ENCODE measurements at places on chromosomes 13 and 19. TPM values are rescaled to one million over a fixed set of nuclear protein-coding genes. Genes with fewer than 3 reads are reported as not detected.
A peak's percentile ranks its signal among the peaks of the same experiment; 100 is the strongest.

The ZNF865 gene
- total RNA-seq: 14.0 TPM

The CEACAM1 gene
- 5.0 TPM for total RNA-seq

The ZNF729 gene
- total RNA-seq: not detected

The DKKL1 gene
- not detected for total RNA-seq

The CGB5 gene
- total RNA-seq: not detected

- no peak overlapping the region for H3K27ac ChIP-seq
- no peak overlapping the region for H3K4me3 ChIP-seq
- peak; percentile 93 for DNase-seq
- H3K4me1 ChIP-seq: peaks cover 7% of the 10 kb centered on the region
- no peaks in the 10 kb centered on the region for H3K27me3 ChIP-seq
These were observed 20.2 kb downstream of the BBC3 start for GRCh38 chr19:47210689-47211316.

GRCh38 chr19:3161453-3161852 lies 17.1 kb upstream of the S1PR4 start:
- no peak for DNase-seq
- no peaks in the 10 kb centered on the region for H3K36me3 ChIP-seq
- H3K4me3 ChIP-seq: no peak overlapping the region
- H3K27ac ChIP-seq: no peak overlapping the region
- H3K27me3 ChIP-seq: no peaks in the 10 kb centered on the region

GRCh38 chr19:8144273-8144995 lies 5.0 kb downstream of the FBN3 start:
- H3K27me3 ChIP-seq: peaks cover 12% of the 10 kb centered on the region
- H3K36me3 ChIP-seq: no peaks in the 10 kb centered on the region
- H3K4me3 ChIP-seq: no peak overlapping the region
- H3K27ac ChIP-seq: no peak overlapping the region
- DNase-seq: no peak
- no peaks in the 10 kb centered on the region for H3K4me1 ChIP-seq

- no peaks in the 10 kb centered on the region for H3K36me3 ChIP-seq
- no peaks in the 10 kb centered on the region for H3K4me1 ChIP-seq
- H3K27ac ChIP-seq: no peak overlapping the region
- H3K27me3 ChIP-seq: no peaks in the 10 kb centered on the region
- DNase-seq: no peak
- no peak overlapping the region for H3K4me3 ChIP-seq
These were observed 3.2 kb upstream of the NKG7 start for GRCh38 chr19:51375504-51376221.

- peaks cover 58% of the 10 kb centered on the region for H3K4me1 ChIP-seq
- peak; percentile 99 for DNase-seq
- peaks cover 4% of the 10 kb centered on the region for H3K36me3 ChIP-seq
- no peaks in the 10 kb centered on the region for H3K27me3 ChIP-seq
- peak overlapping the region; percentile 100 for H3K27ac ChIP-seq
- H3K4me3 ChIP-seq: peak overlapping the region; percentile 56
These were observed 3.0 kb upstream of the ZFP36 start for GRCh38 chr19:39403331-39404312.

DNA sequence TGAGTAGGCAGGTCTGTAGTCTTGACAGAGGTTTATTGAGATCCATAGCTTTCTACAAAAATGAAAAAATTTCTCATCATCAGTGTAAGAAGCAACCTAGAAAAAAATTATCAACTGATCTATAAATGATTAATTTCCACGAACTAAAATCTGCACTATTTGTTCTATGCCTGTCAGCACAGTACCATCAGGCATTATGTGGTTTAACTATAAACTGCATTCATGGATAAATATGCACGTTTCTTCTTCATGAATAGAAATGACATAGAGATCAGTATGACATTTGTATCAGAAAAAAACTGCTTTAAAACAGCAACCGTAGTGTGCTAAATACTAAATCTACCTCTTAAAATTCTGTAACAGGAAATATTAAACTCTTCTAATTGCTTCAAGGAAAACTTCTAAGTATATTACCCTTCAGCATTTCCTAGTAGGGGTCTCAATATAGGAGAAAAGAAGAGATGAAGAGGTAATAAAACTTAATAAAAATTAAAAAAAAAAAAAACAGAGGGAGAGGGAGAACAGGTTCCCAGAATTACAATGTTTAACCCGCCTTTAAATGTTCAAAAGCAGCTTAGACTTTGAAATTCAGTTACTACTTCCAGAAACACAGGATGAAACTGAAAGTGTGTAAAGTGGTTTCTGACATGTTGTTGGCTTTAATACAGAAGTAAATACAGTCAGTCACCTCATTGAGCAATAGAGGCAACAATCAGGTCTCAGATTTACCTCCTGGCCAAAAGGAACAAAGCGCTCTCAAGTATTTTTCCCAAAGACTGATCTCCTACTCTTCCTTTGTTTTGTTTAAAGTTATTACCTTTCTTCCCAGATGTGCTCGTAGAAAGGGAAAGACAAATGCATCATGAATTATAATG lies 144.4 kb downstream of the DIAPH3 start:
- H3K27ac ChIP-seq: peak overlapping the region; percentile 59
- no peaks in the 10 kb centered on the region for H3K36me3 ChIP-seq
- H3K4me3 ChIP-seq: no peak overlapping the region
- H3K4me1 ChIP-seq: no peaks in the 10 kb centered on the region

GRCh38 chr13:107480130-107480529 lies 735.2 kb downstream of the LIG4 start:
- no peak for DNase-seq
- no peak overlapping the region for H3K4me3 ChIP-seq
- no peaks in the 10 kb centered on the region for H3K4me1 ChIP-seq
- no peaks in the 10 kb centered on the region for H3K27me3 ChIP-seq
- no peaks in the 10 kb centered on the region for H3K36me3 ChIP-seq
- H3K27ac ChIP-seq: no peak overlapping the region
